ENCODE measurements at places on chromosomes 4 and X. TPM values are rescaled to one million over a fixed set of nuclear protein-coding genes. Genes with fewer than 3 reads are reported as not detected.

Gene FAM133A
- total RNA-seq, result not detected

Gene GAGE12F
- total RNA-seq, result not detected

Gene GABRE
- total RNA-seq, result 71.9 TPM

Gene CT45A10
- not detected for total RNA-seq

Data from Calu3 (cell line).